ENCODE measurements at places on chromosomes 7 and 10. TPM values are rescaled to one million over a fixed set of nuclear protein-coding genes. Genes with fewer than 3 reads are reported as not detected.

DNA sequence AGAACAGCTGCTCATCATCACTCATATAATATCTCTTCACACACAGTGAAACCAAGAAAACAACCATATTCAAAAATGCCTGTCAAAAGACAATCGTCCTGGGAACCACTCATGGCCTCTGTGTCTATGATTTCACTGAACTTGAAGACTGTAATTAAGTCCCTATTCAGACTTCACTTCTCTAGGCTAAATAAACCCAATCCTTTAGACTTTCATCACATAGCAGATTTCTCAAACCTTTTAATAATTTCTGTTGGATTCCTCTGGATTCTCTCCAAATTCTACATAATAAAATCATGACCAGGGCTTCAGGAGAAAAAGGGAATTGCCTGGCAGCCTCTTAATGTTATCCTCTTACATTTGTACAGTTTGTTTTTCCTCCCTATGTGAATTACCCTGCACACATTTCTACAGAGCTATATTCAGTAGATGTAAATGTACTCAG is 201.1 kb downstream of the LRRN3 start:
- DNase-seq, result no peak

GRCh38 chr7:22864855-22865601 is 42.4 kb upstream of the TOMM7 start:
- DNase-seq, result no peak

GRCh38 chr7:390761-391410 is 100.9 kb downstream of the FOXL3 start:
- no peak for DNase-seq

The SRGN gene
- 22.8 TPM for polyA plus RNA-seq

- DNase-seq, result peak; percentile 43
These were observed 14.0 kb upstream of the ENTPD1 start for GRCh38 chr10:95741807-95742467.

- no peak for DNase-seq
These were observed 15.4 kb upstream of the GIMAP8 start for GRCh38 chr7:150435047-150435389.
